Colonic mucosa (tissue), 4 donors: ENCODE measurements at places on chromosomes 7 and 10. TPM values are rescaled to one million over a fixed set of nuclear protein-coding genes. Genes with fewer than 3 reads are reported as not detected.

DNA sequence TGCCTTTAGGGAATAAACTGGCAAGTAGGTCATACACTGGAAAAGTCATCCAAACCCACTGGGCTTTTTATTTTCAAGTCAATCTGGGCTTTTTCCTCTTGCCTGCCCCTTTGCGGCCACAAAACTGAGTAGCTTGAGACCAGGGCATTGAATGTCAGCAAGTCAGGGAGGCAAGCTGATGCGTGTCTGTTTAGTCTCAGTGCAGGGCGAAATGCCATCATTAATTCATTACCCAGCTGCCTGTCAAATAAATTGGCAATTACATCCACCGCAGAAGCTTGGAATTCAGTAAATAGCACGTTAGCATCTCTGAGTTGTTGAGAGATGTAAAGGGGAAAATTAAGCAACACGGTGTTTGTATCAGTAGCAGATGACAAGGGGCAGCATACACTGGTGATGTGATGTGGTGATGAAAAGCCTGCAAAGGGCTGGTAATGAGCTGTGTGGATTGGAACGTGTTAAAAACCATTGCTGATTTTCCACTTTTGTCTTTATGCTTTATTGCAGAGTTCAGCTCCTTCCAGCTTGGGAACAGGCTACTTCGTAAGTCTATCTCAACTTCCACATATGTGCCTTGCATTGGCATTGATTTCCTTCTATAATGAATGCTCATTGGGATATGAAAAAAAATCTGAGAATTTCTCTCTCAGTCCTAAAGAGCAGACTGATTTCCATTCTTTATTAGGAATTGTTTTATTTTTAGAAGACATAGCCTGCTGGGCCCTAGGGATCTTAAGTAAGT lies 535.9 kb downstream of the AUTS2 start:
- no peak for DNase-seq

DNA sequence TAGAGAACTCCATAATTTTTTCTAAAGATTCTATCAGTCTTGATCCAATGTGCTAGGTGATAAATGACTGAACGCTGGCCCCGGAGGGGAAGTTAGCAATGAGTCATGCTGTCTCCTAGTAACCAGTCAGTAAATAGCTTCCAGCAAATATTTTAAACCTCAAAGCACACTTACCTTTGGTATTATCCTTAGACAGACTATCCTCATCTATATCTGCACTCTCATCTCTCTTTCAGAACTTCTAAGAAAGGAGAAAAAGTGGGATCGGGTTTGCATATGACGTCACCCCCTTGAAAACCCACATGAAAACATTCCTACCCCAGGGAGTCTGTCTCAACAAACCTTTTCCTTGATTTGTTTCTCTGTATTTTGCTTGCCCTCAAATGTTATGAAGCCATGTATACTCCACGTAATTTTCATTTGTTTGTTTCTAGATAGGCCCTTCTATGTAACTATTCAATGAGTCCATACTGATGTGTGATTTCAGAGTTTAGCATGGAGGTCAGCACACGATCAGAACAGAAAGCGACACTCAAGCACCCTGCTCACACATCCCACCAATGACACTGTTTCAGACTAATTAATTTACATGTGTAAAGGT lies 174.9 kb upstream of the NRP1 start:
- DNase-seq, result no peak

DNA sequence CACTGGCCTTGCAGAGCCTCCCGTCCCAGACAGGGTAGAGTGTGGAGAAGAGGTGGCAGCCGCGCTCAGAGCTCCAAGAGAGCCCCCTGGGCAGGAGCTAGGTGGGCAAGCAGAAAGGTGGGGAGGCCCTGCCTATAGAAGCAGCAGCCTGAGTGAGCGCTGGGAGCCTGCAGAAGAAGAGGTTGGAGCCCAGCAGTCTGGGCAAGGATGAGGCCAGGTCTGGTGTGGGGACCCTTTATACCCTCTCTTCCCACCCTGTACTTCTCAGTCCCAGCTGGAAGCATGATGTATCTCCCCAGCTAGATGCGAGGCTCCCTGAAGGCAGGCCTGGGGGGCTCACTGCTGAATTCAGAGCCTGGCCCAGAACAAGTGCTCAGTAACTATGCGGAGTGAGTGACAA lies 44.5 kb upstream of the ZMIZ1 start:
- DNase-seq, result no peak

- no peak for DNase-seq
These were observed 66.3 kb upstream of the COMTD1 start for GRCh38 chr10:75302029-75302428.

The BICC1 gene
- 2.9 TPM for total RNA-seq
